ENCODE measurements at places on chromosomes 2 and 18. TPM values are rescaled to one million over a fixed set of nuclear protein-coding genes. Genes with fewer than 3 reads are reported as not detected.

DNA sequence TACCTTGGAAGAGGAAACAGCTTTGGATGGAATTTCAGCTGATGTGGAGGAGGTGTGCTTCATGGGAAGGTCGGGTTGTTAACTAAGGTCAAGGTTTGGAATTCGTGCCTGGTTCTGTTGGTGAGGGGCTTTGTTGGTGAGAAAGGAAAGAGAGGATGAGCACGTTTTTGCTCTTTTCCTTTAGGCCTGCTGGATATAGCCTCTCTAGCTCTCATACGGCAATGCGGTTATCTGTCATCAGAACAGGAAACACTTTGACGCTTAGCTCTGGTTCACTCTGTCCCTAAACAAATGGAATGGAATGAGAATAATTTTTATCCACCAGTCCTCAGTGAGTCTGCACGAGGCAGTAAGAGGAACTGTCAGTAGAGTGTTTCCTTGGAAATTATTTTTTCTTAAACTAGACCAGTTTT lies 169.7 kb upstream of the NOSTRIN start:
- no peak for DNase-seq

- no peak for DNase-seq
Observed at GRCh38 chr18:77096936-77097886, 35.4 kb downstream of the MBP start.

DNA sequence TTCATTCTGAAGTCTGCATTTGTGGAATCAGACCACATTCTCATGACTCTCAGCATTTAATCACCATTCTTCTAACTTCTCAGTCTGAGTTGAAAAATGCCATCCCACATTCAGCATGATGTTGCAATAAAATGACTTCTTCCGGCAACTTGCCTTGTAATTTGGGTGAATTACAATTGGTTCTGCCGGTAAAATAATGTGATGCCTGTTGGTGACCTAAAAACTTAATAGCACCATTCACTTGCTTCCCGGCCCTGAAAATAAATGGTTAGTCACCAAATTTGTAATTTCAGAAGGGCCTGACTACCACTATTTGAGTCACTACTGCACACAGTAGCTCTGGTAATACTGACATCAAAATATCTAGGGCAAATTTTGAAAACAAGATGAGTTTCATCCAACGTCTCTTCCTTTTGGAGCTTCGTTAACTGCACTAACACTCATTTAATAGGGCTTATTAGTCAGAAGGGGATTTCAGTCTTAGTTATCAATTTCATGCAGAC lies 637.1 kb upstream of the CHAC2 start:
- DNase-seq: no peak

Gene B3GNT7
- polyA plus RNA-seq: 0.14 TPM

Data from CD8-positive, alpha-beta memory T cell (primary cell).